ENCODE measurements at places on chromosomes 11 and 22. TPM values are rescaled to one million over a fixed set of nuclear protein-coding genes. Genes with fewer than 3 reads are reported as not detected.
A peak's percentile ranks its signal among the peaks of the same experiment; 100 is the strongest.

Gene NXPE4
- total RNA-seq: not detected

DNA sequence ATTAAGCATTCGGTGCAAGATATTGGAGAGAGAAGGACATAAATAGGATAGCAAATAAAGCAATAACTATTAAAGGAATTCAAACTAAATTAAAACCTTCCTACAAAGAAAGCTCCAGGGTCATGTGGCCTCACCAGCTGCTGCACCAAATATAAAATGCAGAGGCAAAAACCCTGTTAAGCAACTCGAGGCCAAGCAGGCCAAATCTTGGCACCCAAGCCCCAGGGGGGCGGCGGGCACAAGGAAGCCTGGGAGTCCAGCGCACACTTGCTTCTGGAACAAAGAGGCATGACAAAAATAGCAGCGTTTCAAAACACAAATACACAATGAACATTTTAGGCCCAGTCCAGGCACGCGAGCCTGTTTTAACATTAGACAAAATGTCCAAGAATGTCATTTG is 20.8 kb downstream of the KRTAP5-6 start:
- DNase-seq: no peak

DNA sequence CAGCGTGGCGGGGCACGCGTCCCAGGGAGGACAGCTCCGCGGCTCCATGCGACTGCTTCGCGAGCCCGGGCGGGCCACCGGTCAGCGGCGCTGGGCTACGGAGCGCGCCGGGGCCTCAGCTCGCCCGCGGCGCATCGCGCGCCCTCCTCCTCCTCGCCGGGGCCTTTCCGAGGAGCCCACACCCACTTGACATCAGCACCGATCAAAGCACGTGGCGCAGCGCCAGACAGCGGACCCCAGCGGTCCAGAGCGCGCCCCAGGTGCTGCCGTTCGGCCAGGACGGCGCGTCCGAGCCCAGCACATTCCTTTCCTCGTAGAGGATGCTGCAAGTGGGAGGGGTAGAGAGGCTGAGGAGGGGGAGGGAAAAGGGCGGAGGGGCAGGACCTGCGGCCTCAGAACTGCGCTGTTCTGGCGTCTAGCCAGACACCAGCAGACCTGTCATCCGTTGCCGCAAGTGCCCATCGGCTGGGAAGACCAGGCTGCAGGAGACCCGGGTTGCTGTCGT is 88.6 kb downstream of the PLEKHA7 start:
- no peak for DNase-seq

DNA sequence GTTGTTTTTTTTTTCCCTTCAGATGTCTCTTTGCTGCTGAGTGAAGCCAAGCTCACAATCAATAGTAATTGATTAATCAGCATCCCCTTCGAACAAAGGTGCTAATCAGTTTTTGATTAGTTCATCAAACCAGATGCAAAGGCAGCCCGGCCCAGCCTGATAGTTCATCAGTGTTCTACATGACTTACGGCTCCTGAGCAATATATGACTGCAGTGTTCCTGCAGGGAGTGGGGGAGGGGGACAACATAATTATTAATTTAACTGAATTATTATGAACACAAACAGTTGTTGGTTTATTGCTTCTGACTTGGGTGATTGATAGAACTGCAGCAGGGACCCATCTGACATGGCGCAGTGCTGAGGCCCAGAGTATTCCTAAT is 315.3 kb downstream of the CADM1 start:
- DNase-seq: no peak

Gene GGTLC3
- not detected for total RNA-seq

Gene MOGAT2
- not detected for total RNA-seq

DNA sequence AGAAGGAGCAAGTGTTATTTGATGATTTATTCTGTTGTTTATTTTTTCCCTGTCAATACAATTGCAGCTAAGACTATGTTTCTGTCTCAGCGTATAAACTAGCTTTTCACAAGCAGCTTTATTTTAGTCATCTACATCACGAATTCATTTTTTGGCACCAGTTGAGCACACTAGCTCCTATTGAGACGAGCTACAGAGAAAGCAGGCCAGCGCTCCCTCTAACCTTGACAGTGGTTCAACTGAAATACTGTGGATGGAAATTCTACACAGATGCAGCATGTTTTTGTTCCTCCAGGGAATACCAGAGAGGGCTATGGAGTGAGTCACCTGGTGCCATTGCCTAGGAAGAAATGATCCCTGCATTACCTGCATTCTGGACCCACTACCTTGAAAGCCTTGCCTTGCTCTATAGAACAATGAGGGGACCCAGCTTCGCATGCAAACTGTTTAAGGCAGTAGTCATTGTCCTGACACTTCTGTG is 108.2 kb upstream of the ARHGAP42 start:
- DNase-seq: no peak

Gene GLYAT
- total RNA-seq: not detected

GRCh38 chr11:76010051-76010450 is 195.0 kb downstream of the UVRAG start:
- no peak for DNase-seq

Gene SYT9
- 0.29 TPM for total RNA-seq

Gene PTPN5
- 3.6 TPM for total RNA-seq

Gene POGLUT3
- total RNA-seq: 19.6 TPM

Gene CHRNA10
- 1.7 TPM for total RNA-seq

- DNase-seq: no peak
Observed at GRCh38 chr11:125990244-125990643, 44.4 kb downstream of the VSIG10L2 start.

Gene CCDC89
- total RNA-seq: 0.83 TPM

DNA sequence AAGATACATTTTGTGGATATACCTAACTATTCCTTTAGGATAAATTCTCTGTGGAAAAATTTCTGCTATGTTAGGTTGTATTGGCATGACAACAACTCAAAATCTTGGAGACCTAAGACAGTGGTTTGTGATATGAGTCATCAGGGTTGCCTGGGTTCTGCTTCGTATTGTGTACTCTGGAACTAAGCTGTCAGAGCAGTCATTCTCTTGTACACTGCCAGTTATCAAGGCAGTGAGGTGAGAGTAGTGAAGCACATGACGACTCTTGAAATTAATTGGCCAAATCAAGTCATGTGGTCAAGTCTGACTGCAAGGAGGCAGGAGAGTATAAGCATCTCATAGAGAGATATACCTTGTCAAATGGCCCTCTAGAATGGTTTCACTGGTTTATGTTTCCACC is 104.4 kb downstream of the FANCF start:
- DNase-seq: no peak

DNA sequence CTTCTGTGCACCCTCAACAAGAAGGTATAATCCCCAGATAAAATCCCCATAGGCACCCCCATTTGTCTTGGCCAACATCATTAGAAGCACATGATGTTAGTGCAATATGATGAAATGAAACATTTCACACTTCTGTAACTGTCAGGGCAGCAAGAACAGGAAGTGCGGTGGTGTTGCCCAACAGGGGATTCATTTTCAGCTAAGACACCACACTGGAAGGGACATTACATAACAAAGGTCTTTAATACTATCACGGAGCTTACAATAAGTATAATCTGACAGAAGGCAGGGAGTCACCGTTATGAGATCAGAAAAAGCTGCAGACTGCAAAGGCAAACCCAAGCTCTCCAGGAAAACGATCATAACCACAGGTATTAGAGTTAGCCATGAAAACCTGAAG is 2.0 kb downstream of the OR52W1 start:
- peak; percentile 91 for DNase-seq

Gene SLC22A25
- not detected for total RNA-seq

- DNase-seq: no peak
Observed at GRCh38 chr11:32366666-32367065, 68.7 kb downstream of the WT1 start.

DNA sequence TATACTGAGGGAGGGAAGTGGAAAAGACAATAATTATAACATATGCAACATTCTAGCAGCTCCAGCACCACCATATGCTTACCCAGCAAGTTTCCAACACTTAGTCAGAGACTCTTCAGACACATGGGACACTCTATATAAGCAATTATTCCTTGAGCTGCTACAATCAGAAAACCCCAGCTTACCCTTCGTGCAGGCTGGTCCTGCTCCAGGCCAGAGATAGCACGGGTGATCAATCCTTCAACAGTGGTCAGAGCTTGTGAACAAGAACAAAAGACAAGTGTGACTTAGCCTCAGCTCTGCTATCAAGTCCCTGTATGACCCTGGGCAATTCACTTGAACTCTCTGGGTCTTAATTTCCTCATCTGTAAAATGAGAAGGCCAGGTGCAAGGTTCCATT is 1.5 kb downstream of the ZPR1 start:
- DNase-seq: no peak

GRCh38 chr11:10522276-10522675 is 18.7 kb downstream of the RNF141 start:
- DNase-seq: no peak

Gene RIMBP3C
- total RNA-seq: not detected

- peak; percentile 14 for DNase-seq
Observed at GRCh38 chr11:6599881-6600390, 3.5 kb downstream of the RRP8 start.

DNA sequence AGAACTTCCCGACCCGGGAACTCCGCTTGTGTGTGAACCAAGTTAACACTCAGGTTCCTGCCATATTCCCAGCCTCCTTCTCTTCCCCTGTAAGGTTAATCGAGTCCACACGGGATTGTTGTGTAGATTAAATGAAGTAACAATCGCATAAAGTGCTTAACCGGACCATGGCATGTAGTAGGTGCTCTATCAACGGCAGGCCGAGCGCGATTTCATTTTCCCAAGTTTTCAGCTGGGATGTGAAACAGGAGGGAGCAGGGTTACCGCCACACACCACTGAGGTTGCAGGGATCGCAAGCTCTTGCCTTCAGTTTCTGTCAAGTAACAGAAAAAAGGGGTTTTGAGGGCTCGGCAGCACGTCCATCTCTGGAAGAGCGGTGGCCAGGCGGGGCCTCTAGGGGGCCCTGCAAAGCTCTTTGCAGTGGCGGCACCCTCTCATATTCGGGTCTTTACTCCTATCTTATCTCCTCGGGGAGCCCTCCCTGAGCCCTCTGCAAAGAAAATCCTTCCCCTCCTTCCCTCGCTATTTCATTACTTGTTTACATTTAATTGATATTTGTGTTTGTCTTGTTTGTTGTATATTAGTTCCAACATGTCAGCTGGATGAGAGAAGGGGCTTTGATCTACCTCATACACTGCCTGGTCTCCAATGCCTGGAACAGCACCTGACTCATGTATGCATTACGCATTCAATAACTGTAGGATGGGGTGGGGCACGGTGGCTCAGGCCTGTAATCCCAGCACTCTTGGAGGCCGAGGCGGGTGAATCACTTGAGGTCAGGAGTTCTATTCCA is 816 bp upstream of the PLEKHA7 start:
- DNase-seq: no peak

DNA sequence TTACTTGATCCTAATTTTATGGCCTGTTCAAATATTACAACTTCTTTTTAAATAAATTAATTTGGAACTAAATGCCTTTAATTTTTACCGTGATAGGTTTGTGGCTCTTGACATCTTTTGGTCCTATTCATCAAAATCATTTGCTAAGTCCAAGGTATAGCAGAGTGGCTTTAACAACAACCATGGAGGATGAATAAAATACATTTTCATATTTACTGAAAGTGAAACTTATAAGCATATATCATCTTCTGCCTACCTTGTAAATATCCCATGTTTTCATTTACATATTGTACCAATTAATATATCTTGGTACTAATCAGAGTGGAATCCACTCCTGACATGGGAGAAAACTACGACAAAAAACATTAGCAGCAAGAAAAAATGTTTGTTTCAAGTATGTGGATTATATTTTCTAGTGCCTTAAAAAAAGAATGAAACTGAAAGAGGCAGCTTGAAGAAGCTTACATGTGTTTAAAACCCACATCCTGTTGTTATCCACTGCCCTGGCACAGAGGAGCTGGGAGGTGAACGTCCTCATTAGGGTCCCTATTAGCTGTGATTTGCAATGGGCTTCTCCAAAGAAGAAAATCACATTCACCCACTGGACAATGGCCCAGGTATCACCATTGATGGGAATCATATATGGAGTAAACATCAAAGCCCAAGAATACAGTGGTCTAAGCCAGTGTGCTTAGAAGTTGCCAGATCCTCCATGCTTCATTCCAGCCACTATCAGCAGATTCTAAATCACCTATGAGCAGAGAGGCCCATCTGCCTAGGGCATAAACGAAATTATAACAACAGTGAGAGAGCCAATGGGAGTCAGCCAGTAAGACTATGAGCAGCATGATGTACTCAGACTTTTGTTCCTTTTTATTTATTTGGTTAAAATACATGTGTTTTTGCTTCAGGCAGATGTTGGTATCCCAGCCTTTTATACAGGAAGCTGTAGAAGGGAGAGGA is 84.7 kb downstream of the MAML2 start:
- no peak for DNase-seq

Gene ANO1
- total RNA-seq: 107 TPM

- DNase-seq: no peak
Observed at GRCh38 chr11:125373426-125374391, 122.4 kb downstream of the FEZ1 start.

DNA sequence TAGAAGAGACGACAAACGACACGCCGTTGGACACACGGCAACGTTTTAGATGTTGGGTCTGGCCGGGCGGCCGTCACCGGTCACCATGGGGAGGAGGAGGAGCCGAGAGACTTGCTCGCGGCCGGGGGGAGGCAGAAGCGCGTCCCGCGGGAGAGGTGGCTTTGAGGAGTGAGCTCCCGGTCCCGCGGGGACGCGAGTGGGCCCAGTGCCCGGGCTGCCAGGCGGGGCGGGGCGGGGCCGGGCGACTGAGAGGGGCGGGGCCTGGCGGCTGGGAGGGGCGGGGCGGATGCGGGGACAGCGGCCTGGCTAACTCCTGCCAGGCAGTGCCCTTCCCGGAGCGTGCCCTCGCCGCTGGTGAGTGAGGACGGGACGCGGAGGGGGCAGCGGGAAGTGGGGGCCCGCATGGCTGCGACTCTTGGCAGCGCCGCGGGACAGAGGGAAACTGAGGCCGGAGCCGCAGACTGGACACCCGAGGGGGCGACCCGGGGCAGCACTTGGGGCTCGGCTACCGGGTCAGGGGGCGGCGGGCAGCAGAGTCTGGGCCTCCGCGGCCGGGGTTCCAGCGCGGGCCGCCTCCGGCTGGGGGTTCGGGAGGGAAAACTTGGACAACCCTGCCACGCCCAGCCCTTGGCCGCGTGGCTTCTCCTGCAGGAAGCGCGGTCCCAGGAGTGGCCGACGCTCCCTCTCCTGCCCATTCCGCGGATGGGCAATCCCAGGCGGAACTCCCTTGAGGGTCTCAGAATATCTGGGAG is at the start of gene TSPO:
Gene TSPO, plus strand, starts transcription at position 309 of the 752 bp plus-strand sequence. CDS start 7,680 bp downstream, outside the sequence.
- peak; percentile 95 for DNase-seq

- DNase-seq: no peak
Observed at GRCh38 chr11:102436561-102436960, 16.0 kb downstream of the TMEM123 start.

Gene OVOL1
- not detected for total RNA-seq

DNA sequence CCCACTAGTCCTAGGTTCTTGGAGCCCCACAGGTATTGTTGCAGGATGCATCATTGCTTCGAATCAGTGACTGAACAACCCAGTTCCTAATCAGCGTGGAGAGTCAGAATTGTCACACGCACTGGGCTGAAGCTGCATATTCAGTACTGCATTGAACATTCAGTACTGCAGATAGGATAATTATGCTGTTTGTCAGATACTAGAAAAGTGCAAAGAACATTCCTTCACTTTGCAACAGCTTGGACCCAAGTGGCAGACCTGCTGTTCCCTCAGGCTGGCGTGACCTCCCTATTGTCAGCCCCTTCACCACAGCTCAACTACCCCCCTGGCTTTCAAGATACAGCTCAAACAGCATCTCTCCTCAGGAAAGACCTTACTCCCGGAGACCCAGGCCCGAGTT is 27.6 kb downstream of the NF2 start:
- DNase-seq: no peak

GRCh38 chr11:120401506-120401905 is 65.3 kb downstream of the ARHGEF12 start:
- DNase-seq: no peak
